ENCODE measurements at places on chromosomes 6 and 20. TPM values are rescaled to one million over a fixed set of nuclear protein-coding genes. Genes with fewer than 3 reads are reported as not detected.

GRCh38 chr20:5881703-5882102 is 68.6 kb downstream of the TRMT6 start:
- no peaks in the 10 kb centered on the region for H3K36me3 ChIP-seq
- DNase-seq, result no peak
- no peak overlapping the region for H3K4me3 ChIP-seq
- H3K27me3 ChIP-seq, result peaks cover 15% of the 10 kb centered on the region

DNA sequence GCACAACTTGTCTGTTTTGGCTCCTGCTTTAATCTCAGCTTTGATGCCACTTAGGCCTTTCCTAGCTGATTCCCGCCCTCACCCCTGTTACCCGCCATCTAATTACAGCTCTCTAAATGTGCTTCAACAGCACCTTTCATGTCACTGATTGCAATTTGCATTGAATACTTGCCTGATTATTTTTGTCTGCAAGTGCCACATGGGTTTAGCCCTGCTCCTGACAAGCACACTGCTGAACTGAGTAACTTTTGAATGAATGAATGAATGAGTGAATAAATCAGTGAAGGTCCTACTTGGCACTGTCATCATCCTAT is 591 bp upstream of the DCBLD1 start:
- H3K4me3 ChIP-seq, result peak overlapping the region; percentile 98
- no peak for DNase-seq
- peaks cover 4% of the 10 kb centered on the region for H3K36me3 ChIP-seq

DNA sequence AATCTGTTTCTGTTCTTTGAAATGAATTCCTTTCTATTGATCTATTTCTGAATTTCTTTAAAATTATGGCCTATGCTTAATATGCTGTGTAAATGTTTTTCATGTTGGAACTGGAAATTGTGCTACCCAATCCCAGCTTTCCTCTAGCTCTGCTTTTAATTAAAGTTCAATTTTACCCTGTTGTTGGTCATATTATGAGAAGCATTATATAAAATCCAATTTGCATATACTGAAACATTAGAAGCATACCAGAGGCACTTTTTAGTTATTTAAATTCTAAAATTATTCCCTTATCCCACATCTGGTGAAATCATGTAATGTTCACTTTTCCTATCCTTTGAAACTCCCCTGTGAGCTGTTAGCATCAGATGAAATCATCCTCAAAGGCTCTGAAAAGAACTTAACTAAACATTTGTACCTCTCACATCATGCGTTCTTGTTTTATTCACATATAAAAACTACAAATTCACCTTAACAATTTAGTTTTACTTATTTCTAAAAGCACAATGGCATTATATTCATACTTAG is 160.6 kb upstream of the COL21A1 start:
- DNase-seq, result no peak
- no peaks in the 10 kb centered on the region for H3K36me3 ChIP-seq
- H3K4me1 ChIP-seq, result peaks cover 3% of the 10 kb centered on the region
- no peaks in the 10 kb centered on the region for H3K27me3 ChIP-seq

DNA sequence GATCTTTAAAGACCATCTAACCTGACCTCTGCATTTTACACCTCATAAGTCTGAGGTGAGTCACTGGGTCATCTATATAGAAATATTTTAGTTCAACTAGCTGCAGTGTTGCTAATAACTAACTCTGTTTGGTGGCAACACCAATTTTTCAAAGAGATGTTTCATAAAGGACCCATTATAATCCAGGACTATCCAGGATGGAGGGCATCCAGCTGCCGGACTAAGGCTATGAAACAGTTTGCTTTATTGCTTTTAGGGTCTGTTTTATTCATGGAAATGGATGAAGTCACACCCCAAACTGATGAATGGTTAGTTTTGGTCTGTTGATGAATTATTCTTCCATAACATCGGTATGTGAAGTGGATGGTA is 204.2 kb upstream of the GMDS start:
- H3K4me3 ChIP-seq, result no peak overlapping the region
- no peaks in the 10 kb centered on the region for H3K36me3 ChIP-seq
- H3K27me3 ChIP-seq, result no peaks in the 10 kb centered on the region
- H3K27ac ChIP-seq, result no peak overlapping the region
- no peak for DNase-seq

DNA sequence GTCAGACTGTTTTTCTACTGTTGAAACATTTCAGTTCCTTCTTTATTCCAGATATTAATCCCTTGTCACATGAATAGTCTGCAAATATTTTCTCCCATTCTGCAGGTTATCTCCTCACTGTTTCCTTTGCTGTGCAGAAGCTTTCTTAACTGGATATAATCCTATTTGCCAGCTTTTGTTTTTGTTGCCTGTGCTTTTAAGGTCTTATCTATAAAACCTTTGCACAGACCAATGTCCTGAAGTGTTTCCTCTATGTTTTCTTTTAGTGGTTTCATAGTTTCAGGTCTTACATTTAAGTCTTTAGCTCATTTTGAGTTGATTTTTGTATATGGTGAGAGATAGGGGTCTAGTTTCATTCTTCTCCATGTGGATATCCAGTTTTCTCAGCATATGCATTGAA is 19.2 kb downstream of the NCOA6 start:
- no peaks in the 10 kb centered on the region for H3K27me3 ChIP-seq
- no peaks in the 10 kb centered on the region for H3K4me1 ChIP-seq
- DNase-seq, result no peak
- no peak overlapping the region for H3K27ac ChIP-seq
- 0 out of 2 replicates have a peak, but pooled peaks cover 2% of the 10 kb centered on the region for H3K36me3 ChIP-seq
- H3K4me3 ChIP-seq, result no peak overlapping the region

- H3K4me1 ChIP-seq, result peaks cover 4% of the 10 kb centered on the region
- DNase-seq, result no peak
- H3K4me3 ChIP-seq, result no peak overlapping the region
- no peaks in the 10 kb centered on the region for H3K36me3 ChIP-seq
Observed at GRCh38 chr6:163836876-163837690, 422.6 kb downstream of the QKI start.

DNA sequence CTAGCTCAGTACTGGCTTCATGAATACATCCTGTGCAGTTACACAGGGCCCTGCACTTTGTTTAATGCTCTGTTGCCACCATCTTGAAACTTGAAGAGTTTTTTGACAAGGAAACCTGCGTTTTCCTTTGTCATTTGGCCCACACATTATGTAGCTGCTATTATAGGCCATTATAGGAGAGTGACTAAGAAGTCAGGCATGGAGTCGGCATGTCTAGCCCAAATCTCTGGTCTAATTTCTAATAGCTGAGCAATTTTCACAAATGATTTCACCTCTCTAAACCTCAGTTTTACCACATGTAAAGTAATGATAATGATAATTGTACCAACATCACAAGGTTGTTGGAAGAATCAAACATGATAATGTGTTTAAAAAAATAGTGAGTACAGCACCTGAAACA is 67.1 kb upstream of the MYLIP start:
- no peaks in the 10 kb centered on the region for H3K4me1 ChIP-seq
- no peaks in the 10 kb centered on the region for H3K36me3 ChIP-seq
- no peak overlapping the region for H3K27ac ChIP-seq
- no peak for DNase-seq
- peaks cover 11% of the 10 kb centered on the region for H3K27me3 ChIP-seq

DNA sequence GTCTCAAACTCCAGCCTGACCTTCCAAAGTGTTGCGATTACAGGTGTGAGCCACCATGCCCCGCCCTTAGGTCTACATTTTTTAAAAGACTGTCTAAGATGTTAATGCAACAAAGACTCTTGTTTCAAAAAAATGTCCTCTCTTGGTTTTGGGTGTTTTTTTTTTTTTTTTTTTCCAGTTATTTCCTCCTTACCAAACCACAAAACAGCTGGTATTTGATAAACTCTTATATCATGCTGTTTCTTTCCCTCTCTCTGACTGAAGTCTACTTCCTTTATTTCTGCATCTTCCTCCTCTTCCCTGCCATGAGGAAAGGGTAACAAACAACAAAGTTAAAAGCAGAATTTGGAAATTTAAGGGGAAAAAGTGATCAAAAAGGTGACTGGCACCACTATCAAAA is 21.2 kb downstream of the STK38 start:
- no peak for DNase-seq
- H3K27me3 ChIP-seq, result no peaks in the 10 kb centered on the region
- no peak overlapping the region for H3K4me3 ChIP-seq
- no peak overlapping the region for H3K27ac ChIP-seq

- no peak for DNase-seq
- peaks cover 2% of the 10 kb centered on the region for H3K4me1 ChIP-seq
- no peaks in the 10 kb centered on the region for H3K36me3 ChIP-seq
- H3K27ac ChIP-seq, result no peak overlapping the region
Observed at GRCh38 chr20:20363799-20364592, 3.9 kb upstream of the INSM1 start.

GRCh38 chr20:61649860-61650162 is 397.8 kb downstream of the CDH4 start:
- no peaks in the 10 kb centered on the region for H3K27me3 ChIP-seq
- H3K36me3 ChIP-seq, result no peaks in the 10 kb centered on the region
- no peaks in the 10 kb centered on the region for H3K4me1 ChIP-seq
- no peak overlapping the region for H3K4me3 ChIP-seq

GRCh38 chr6:12608016-12608860 is 108.3 kb upstream of the PHACTR1 start:
- no peaks in the 10 kb centered on the region for H3K36me3 ChIP-seq
- 0 out of 2 replicates have a peak overlapping the region, but pooled peaks have one; percentile 11 for H3K27ac ChIP-seq
- peak; percentile 40 for DNase-seq

DNA sequence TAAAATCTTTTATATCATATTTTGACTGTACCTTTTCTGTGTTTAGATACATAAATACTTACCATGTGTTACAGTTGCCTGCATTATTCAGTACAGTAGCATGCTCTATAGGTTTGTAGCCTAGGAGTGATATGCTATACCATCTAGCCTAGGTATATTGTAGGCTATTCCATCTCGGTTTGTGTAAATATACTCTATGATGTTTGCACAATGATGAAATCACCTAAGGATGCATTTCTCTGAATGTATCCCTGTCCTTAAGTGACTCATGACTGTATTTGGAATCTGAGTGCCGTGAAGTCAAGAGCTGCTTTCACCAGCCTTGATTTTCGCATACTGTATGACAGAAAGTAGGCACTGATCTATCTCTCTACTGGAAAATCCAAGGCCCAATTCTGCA is 129.9 kb downstream of the UTRN start:
- no peaks in the 10 kb centered on the region for H3K27me3 ChIP-seq
- peaks cover 10% of the 10 kb centered on the region for H3K4me1 ChIP-seq
- no peak overlapping the region for H3K4me3 ChIP-seq
- H3K36me3 ChIP-seq, result no peaks in the 10 kb centered on the region
- peak; percentile 90 for DNase-seq
- peak overlapping the region; percentile 17 for H3K27ac ChIP-seq

- H3K4me1 ChIP-seq, result peaks cover 7% of the 10 kb centered on the region
- DNase-seq, result no peak
- no peak overlapping the region for H3K4me3 ChIP-seq
- no peaks in the 10 kb centered on the region for H3K27me3 ChIP-seq
Observed at GRCh38 chr6:13427801-13428582, 59.4 kb downstream of the GFOD1 start.

GRCh38 chr6:43990627-43991619 is 136.3 kb downstream of the MRPL14 start:
- DNase-seq, result peak; percentile 89
- H3K36me3 ChIP-seq, result no peaks in the 10 kb centered on the region
- H3K27ac ChIP-seq, result peak overlapping the region; percentile 72
- H3K27me3 ChIP-seq, result peaks cover 9% of the 10 kb centered on the region
- H3K4me1 ChIP-seq, result peaks cover 21% of the 10 kb centered on the region
- no peak overlapping the region for H3K4me3 ChIP-seq

DNA sequence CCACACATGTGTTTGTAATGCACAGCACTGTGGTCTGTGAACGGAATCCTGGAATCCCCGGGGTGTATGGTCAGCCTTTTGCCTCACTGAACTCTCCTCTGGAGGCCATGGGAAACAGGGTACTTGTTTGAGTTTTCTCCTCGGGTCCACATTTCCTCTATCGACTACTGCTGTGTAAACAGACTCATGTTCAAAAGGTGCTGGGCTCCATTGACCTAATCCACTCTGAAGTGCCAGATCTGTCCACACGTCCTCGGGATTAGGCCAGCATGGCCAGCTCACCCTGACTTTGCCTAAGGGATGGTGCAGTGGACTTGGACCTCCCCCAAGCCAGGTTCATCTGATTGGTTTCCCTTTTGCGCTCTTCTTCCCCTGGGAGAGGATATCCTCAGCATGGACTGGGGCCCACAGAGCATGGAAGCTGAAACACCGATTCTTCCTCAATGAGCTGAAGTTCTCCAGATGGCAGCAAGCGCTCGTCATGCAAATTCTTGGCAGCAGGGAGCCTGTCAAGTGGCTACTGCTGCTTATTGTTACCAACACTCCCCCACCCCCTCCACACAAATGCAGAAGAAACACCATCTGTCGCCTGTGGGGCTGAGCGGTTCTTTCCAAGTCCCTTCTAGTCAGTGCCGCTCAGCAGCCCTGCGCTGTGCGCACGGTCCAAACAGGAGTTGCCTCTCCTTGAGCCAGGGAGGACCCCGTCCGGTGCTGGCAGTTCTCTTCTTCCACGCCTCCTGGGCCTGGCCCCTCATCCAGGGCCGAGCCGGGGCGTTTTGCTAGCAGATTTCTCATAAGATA is 292.6 kb upstream of the MARCKS start:
- peak; percentile 92 for DNase-seq
- no peaks in the 10 kb centered on the region for H3K36me3 ChIP-seq
- H3K4me3 ChIP-seq, result 0 out of 2 replicates have a peak overlapping the region, but pooled peaks have one; percentile 0
- H3K27me3 ChIP-seq, result no peaks in the 10 kb centered on the region
- H3K4me1 ChIP-seq, result peaks cover 4% of the 10 kb centered on the region

DNA sequence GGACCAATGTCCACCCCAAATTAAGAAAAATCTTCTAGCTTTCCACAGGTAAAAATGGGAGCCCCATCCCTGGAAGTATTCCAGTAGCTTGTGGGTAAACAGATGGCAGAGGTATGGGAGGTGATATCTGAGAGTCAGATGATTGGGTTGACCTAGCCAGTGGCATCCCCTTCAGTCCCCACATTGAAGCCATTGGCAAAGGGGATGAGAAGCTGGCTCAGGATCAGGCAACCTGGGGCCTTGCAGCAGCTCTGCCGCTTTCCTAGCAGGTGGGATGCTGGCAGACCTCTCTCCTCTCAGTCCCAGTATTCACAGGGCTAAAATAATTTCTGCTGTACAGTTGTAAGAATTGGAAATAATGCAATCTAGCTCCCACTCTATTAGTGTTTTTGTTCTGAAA is 108.9 kb upstream of the KCNG1 start:
- H3K4me1 ChIP-seq, result peaks cover 11% of the 10 kb centered on the region
- no peaks in the 10 kb centered on the region for H3K27me3 ChIP-seq
- DNase-seq, result no peak
- no peaks in the 10 kb centered on the region for H3K36me3 ChIP-seq

The TP53INP2 gene
- total RNA-seq, result 1.1 TPM

The CST4 gene
- total RNA-seq, result not detected

The JARID2 gene
- total RNA-seq, result 12.9 TPM

The ERMARD gene
- 17.2 TPM for total RNA-seq

The RRAGD gene
- not detected for total RNA-seq

The BPIFB4 gene
- not detected for total RNA-seq

The SCUBE3 gene
- total RNA-seq, result 21.1 TPM

Measured in IMR-90 (cell line).